Esophagus squamous epithelium (tissue), 5 donors: ENCODE measurements at places on chromosomes 2 and 18. TPM values are rescaled to one million over a fixed set of nuclear protein-coding genes. Genes with fewer than 3 reads are reported as not detected.

DNA sequence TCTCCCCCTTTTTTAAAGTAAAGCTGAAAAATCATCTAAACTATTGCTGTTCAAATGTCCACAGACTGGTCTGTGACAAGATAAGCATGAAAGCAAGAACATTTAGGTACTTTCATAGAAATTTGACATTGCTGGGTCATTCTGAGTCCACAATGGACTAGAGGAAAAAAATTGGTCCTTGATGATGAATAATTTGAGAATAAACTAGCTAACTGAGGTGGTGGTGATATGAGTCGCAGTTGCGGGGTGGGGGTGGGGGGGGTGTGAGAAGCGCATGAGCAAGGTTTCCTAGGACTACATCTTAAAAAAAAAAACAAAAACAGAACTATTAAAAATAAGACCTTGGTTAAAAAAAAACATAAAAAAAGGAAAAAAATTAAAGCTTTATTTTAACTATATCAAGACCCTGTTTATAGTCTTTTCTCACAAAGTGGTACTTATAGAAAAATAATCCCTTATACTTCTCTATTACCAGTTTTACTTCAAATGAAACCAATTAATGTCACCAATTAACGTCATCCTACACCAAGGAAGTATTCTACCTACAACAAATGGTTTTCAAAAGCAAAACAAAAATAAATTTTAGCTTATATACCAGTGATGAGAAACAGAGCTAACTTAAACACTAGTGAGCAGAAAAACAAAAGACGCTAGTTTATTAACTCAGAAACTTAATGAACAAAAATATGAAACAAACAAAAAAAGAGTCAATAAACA lies 88.1 kb downstream of the ASXL2 start:
- no peaks in the 10 kb centered on the region for H3K27me3 ChIP-seq
- H3K27ac ChIP-seq, result no peak overlapping the region
- H3K36me3 ChIP-seq, result no peaks in the 10 kb centered on the region
- DNase-seq, result no peak
- no peaks in the 10 kb centered on the region for H3K4me1 ChIP-seq
- H3K4me3 ChIP-seq, result no peak overlapping the region

DNA sequence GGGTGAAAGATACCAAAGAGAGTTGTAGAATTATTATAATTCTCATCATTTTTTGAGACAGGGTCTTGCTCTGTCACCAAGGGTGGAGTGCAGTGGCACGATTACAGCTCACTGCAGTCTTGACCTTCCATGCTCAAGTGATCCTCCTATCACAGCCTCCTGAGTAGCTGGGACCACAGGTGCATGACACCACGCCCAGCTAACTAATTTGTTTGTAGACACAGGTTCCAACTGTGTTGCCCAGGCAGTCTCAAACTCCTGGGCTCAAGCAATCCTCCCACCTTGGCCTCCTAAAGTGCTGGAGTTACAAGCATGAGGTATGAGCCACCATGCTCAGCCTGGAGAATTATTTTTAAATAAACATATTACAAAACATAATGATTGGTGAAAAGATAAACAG lies 92.8 kb upstream of the MSH6 start:
- no peak overlapping the region for H3K4me3 ChIP-seq
- no peaks in the 10 kb centered on the region for H3K4me1 ChIP-seq
- H3K36me3 ChIP-seq, result no peaks in the 10 kb centered on the region

- no peak for DNase-seq
- H3K27ac ChIP-seq, result peak overlapping the region; percentile 78
- H3K4me3 ChIP-seq, result no peak overlapping the region
Observed at GRCh38 chr2:62578803-62579640, 73.0 kb upstream of the TMEM17 start.

Gene HOXD8
- total RNA-seq, result 1.2 TPM

DNA sequence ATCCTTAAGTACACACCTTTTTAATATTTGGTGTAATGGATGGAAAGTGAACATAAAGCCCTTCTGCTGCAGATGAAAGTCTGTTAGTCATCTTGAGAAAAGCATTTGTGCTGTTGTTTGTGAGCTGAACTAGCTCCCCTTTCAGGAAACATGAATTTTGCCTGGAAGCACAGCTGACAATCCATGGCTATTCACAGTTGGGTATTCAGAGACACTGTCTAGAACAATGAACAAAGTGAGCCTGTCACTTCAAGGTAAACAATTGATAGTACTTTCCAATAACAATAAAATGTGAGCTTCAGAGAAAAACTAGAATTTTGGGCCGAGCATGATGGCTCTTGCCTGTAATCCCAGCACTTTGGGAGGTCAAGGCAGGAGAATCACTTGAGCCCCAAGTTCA lies 6.8 kb upstream of the EFHD1 start:
- no peaks in the 10 kb centered on the region for H3K4me1 ChIP-seq
- no peak for DNase-seq
- no peak overlapping the region for H3K4me3 ChIP-seq

DNA sequence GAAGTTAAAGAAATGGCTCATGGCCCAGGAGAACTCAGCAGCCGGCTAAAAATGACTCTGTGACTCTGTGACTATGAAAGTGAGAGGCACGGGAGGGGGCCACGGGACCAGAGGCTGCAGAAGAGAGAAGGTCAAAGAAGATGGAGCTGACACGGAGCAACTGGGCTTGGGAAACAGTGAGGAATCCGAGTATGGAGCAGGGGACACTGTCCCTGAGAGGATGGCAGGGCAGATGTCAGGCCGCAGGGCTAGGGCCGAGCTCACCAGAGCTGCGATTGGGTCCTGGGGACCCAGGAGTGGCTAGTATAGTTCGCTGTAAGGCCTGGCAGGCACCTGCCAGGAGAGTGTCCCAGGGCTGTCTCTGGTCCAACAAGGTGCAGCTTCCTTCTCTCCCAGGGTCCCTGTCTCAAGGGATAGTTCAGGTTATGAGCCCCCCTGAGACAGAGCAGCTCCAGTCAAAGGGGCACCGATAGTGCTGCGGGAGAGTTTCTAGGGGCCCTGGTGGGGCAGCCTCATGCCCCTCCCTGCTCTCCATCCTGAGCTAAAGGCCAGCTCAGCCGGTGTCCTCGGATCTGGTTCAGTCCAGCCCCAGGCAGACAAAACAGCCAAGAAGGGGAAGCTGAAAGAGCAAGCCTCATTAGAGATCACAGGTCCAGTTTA lies 42.7 kb downstream of the CIB4 start:
- H3K4me3 ChIP-seq, result no peak overlapping the region
- H3K27ac ChIP-seq, result no peak overlapping the region
- no peaks in the 10 kb centered on the region for H3K36me3 ChIP-seq
- H3K4me1 ChIP-seq, result no peaks in the 10 kb centered on the region
- DNase-seq, result no peak
- H3K27me3 ChIP-seq, result peaks cover 3% of the 10 kb centered on the region

GRCh38 chr18:48928787-48929186 lies 22.0 kb downstream of the SMAD7 start:
- H3K4me3 ChIP-seq, result no peak overlapping the region
- H3K4me1 ChIP-seq, result peaks cover 76% of the 10 kb centered on the region
- peak overlapping the region; percentile 59 for H3K27ac ChIP-seq
- no peaks in the 10 kb centered on the region for H3K27me3 ChIP-seq
- DNase-seq, result peak; percentile 40
- H3K36me3 ChIP-seq, result no peaks in the 10 kb centered on the region

Gene ITPRIPL1
- total RNA-seq, result 3.1 TPM

Gene NBAS
- total RNA-seq, result 24.5 TPM

GRCh38 chr18:47175283-47175897 lies 774 bp downstream of the IER3IP1 start:
- peak overlapping the region; percentile 89 for H3K4me3 ChIP-seq
- peaks cover 10% of the 10 kb centered on the region for H3K4me1 ChIP-seq
- no peak for DNase-seq
- no peaks in the 10 kb centered on the region for H3K36me3 ChIP-seq
- H3K27me3 ChIP-seq, result no peaks in the 10 kb centered on the region

Gene ERBB4
- 0.35 TPM for total RNA-seq
